ENCODE measurements at places on chromosomes 6 and 20. TPM values are rescaled to one million over a fixed set of nuclear protein-coding genes. Genes with fewer than 3 reads are reported as not detected.

- DNase-seq = no peak
These were observed 216.2 kb downstream of the RIMS1 start for GRCh38 chr6:72102561-72102960.

- DNase-seq = no peak
These were observed 4.6 kb downstream of the MDGA1 start for GRCh38 chr6:37693079-37693478.

- no peak for DNase-seq
These were observed 108.9 kb upstream of the KCNG1 start for GRCh38 chr20:51131811-51132210.

GRCh38 chr6:15602154-15602553, 60.7 kb downstream of the DTNBP1 start:
- no peak for DNase-seq

- no peak for DNase-seq
These were observed 51.6 kb upstream of the CHD6 start for GRCh38 chr20:41669708-41670263.

GRCh38 chr6:45924763-45925342, 90.8 kb downstream of the CLIC5 start:
- no peak for DNase-seq

GRCh38 chr6:18100296-18100695, 22.2 kb downstream of the NHLRC1 start:
- no peak for DNase-seq

GRCh38 chr20:60586269-60587050, 628.2 kb downstream of the CDH26 start:
- no peak for DNase-seq

- no peak for DNase-seq
These were observed 19.5 kb upstream of the ADTRP start for GRCh38 chr6:11798096-11798495.

- DNase-seq = no peak
These were observed 90.7 kb downstream of the TRMT6 start for GRCh38 chr20:5859608-5860007.

MMP24 gene
- total RNA-seq = 7.2 TPM

POU5F1 gene
- total RNA-seq = 2,735 TPM

Measured in WTC11 (cell line).